Stimulated activated CD4-positive, alpha-beta T cell treated with anti-CD3 and anti-CD28 coated beads, Interleukin-15, amount 100 ng/mL, for 1 hour (primary cell): ENCODE measurements at places on chromosomes 4 and X.

DNA sequence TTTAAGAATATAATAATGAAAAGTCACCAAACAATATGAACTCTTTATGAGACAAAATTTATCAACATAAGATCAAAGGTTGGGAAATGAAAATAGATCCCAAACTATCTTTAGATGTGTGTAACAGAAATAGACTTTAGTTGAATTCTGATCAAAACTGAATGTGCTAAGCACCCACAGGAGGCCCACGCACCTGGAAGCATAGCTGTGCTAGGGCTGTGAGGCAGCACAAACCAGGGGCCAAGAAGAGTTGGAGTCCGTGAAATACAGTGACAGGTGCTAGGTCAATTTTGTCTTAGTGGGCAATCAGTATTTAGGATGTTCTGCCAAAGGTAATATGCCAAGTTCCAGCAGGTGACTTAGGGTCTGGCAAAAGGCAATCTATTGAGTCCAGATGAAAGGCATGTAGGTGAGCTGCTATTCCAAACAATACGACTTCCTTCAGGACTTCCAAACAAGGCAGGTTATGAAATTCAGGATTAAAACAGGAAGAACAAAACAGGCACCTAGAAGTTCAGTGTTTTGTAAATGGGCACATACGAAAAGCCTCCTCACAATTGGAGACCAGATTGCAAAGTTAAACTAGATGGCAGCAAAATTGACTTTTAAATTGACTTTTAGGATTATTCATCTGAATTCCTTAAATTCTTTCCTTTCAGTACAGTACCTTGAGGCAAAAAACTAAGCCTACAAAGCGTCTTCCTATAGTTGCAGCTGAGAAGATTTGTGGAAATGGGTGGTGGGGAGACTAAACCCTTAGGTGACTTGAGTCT lies 4.7 kb upstream of the PCDH18 start:
- no peak for DNase-seq

- DNase-seq: no peak
These were observed 13.9 kb downstream of the RP2 start for GRCh38 chrX:46850771-46851170.

GRCh38 chr4:148071009-148071408 lies 339.1 kb downstream of the ARHGAP10 start:
- no peak for DNase-seq

DNA sequence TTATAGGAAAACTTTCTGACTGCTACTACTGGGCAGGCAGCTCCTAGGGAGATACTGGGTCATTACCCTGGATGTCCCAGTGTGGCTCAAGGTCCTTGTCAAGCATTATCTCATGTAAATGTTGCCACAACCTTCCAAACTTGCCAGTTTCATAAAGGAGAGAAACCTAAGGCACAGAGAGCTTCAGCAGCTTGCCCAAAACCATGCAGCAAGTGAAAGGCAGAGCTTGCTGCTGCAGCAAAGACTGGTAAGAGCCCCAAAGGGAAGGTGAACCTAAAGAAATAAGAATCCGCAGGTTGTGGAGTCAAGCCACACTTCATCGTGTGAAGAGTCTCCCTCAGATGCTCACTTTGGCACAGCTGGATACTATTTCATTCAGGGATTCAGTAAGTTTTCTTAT lies 2.3 kb downstream of the MPP1 start:
- no peak for DNase-seq

DNA sequence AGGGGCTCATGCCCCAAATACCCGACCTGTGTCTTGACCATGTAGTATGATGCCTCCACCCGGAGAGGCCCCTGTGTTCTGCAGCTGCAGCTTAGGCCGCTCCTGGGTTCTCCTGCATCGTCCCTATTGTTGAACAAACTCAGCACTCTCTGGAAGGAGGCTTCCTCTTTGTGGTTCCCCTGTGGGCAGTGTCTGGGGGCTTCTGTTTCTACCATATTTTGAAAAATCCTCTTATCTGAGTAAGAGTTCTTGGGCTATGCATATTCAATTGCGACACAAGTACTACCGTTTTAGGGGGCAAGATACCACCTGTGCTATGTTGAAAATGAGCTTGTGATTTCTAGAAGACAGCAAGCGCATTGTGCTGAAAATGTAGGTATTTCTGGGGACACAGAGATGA lies 276.6 kb downstream of the DHRSX start:
- DNase-seq: no peak

- DNase-seq: no peak
These were observed 78.5 kb downstream of the MID1IP1 start for GRCh38 chrX:38879631-38880220.

GRCh38 chr4:141435446-141436225 lies 200.7 kb upstream of the IL15 start:
- DNase-seq: no peak

- no peak for DNase-seq
These were observed 66.6 kb upstream of the ARHGAP24 start for GRCh38 chr4:85408301-85408700.

DNA sequence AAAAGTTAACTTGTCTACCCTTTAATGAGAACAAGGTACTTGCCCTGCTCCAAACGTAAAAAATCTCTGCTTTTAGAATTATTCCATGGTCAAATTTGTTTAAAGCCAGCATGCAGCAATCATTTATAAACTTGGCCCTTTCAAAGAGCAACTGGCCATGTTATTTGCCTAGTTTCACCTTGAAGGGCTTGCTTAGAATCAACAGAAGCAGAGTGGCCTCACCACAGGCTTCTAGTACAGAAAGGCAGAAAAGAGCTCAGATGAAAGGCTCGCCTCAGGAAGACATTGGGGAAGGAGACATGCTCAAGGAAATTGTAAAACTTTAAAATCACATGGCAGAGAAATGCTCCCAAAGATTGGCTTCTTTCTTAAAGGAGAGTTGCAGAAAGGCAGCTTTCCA lies 53.8 kb upstream of the USP26 start:
- no peak for DNase-seq

DNA sequence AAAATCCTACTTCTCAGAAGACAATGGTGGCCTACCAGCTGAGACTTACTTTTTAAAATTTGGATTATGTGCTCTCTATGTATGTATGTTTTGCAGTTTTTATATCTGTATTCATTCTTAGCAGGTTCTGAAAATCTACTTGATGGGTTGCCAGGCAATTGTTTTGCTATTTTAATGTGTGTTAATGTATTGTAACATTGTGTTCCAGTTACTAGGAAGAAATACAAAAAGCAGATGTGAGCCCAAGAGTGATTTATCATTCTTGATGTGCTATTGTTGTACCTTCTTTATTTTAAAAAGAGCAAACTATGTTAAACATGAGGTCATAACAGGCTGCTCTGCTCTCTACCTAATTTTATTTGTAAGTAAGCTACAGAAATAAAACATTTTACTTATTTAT lies 81.9 kb downstream of the REPS2 start:
- DNase-seq: no peak

DNA sequence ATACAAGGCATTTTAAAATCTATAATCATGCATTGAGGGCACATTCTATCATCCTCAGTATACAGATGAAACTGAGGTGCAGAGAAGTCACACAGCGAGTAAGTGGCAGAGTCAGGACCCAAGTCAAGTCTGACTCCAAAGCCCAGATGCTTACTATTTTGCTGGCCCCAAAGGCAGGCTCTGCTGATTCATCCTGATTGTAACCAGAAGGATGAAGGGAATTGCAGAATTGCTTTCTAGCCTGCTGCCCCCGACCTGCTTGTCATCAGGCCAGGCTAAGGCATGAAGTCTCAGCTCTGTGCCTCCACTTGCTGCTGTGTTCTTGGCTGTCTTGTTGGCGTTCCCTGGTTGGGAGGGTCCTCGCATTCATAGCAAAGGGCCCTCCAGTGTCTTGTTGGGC lies 62.7 kb downstream of the SLC9A6 start:
- DNase-seq: no peak

- no peak for DNase-seq
These were observed 31.8 kb downstream of the USP53 start for GRCh38 chr4:119244344-119244743.

DNA sequence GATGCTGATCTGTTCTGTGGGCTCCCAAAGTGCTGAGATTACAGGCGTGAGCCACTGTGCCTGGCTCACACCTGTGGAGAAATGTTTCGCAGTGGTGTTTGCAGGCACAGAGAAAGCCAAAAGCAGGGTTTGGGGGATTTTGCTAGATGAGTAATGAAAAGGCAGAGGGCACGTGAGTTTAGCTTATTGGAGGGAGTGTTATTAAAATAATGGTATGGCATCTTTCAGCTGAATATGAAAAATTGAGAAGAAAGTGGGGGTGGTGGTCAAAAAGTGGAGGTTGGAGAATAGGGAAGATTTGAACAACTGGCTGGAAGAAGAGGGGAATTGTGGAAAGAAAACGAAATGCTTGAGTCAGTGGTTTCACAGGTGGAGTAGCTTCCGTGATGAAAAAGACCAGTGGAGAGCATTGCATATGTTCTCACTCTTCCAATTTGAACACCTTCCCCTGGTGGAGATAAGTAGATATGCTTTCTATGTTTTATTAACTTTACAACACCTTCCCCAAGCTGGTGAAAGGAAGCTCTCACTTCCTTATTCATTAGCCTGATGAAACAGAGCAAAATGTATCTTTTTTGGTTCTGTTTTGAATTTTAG lies 1.1 kb upstream of the CHST7 start:
- no peak for DNase-seq

DNA sequence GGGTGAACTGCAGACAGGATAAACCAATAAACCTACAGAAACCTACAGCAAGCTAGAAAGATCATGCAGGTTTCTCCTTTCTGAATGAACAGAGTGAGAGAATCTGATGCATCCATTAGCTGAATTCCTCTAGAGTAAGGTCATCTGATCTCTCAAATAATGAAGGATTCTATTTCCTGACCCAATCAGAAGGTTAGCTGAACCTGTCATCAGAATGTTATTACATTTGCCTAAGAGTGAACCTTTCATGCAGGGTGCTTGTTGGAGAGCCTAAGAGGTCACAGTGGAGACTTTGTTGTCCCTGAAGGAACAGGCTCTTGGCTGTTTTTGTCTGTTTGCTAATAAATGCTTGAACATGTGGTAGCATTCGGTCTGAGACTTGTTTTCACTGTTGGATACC lies 24.0 kb downstream of the MEPE start:
- DNase-seq: no peak

GRCh38 chr4:184413261-184414046 lies 60.9 kb downstream of the IRF2 start:
- DNase-seq: no peak

DNA sequence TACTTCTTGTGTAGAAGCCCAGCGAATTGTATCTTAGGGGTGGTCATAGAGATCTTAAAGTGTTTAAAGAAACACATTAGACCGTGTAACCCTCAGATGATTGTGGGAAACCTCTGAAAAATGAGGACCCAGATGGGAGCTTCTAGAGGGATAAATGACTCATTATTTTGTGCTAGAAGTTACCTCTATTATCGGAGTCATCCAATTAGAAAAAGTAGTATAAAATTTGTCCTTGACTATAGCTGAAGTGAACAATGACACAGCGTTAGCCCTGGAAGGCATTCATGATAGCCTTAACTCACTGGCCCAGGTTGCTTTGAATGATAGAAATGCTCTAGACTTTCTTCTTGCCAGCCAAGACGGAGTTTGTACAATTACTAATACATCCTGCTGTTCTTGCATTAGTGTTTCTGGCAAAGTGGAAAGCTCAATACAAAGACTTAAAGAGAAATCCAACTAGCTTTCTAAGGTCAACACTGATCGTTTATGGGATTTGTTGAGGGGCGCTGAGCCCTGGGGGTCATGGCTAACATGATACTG lies 178.9 kb upstream of the VEGFC start:
- no peak for DNase-seq

DNA sequence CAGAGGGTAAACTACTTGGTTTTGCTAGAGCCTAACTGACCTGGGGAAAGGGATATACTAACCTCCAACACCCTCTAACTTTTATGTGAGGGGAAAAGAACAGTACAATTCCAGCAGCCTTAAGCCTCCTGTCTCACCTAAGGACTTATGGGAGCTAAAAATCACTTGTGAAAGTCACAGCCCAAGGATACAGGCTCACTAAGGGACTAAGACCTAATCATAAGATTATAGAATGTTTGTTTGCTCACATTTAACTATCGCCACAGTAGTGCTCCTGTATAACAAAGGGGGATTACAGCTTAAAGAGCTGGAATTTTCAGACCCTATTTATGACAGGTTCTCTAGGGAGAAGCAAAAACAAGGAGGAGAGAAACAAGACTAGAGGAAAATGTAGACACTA lies 548.7 kb downstream of the DACH2 start:
- DNase-seq: no peak

- no peak for DNase-seq
These were observed 280.2 kb downstream of the ADGRA3 start for GRCh38 chr4:22235698-22236097.

- DNase-seq: no peak
These were observed 18.0 kb upstream of the TMEM131L start for GRCh38 chr4:153448003-153448731.

GRCh38 chr4:98148856-98149255 lies 5.6 kb upstream of the STPG2 start:
- DNase-seq: no peak

DNA sequence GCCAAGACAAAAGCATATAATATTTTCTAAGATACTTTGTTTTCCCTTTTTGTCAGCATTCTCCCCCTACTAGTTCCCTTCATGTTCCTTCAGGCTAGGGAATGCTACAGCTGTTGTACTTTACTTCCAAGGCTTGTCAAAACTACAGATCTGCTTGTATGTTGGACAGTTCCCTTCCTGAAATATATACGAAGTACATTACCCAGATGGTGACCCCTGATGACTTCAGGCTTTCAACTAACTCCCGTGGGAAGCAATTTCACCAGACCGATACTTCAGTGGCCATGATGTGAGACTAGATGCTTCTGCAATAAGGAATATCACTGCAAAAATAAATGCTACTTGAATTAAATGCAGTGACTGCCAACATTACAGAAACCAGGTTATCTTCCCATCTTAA lies 332.8 kb downstream of the SH2D1A start:
- DNase-seq: no peak

- DNase-seq: no peak
These were observed 228.4 kb downstream of the SPRY1 start for GRCh38 chr4:123624959-123625358.

- DNase-seq: no peak
These were observed 39.1 kb downstream of the PSAPL1 start for GRCh38 chr4:7395645-7396044.

GRCh38 chrX:53682885-53683555 lies 3.5 kb downstream of the HUWE1 start:
- DNase-seq: no peak

DNA sequence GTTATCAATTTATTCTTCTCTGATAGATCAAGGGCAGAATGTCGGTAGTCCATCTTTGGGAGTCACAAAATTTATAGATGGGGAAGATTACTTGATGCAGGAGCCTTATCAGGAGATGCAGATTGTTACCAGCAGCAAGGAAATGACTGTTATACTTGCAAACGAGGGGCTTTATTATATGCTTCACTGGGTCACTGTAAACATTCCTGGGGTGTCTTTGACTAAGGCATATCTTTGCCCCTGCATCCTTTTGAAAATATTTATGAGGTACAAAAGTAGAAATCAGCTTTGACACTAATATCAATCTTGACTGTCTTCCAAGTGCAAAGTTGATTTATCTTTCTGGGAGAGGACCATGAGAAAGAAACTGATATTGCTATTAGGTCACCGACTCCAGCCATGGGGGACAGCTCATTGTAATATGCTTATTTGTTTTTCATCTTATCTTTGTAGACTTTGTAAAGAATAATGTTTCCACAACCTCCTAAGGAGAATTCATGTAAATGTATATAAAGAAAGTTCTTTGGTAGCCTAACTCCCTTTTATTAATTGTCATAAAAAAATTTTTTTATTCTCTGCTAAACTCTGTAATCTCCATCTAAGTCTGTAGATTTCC lies 177.3 kb upstream of the EMCN start:
- no peak for DNase-seq
